ENCODE measurements at places on chromosomes 6 and 20. TPM values are rescaled to one million over a fixed set of nuclear protein-coding genes. Genes with fewer than 3 reads are reported as not detected.

- H3K4me3 ChIP-seq = no peak overlapping the region
- no peaks in the 10 kb centered on the region for H3K36me3 ChIP-seq
- H3K4me1 ChIP-seq = no peaks in the 10 kb centered on the region
- DNase-seq = no peak
These were observed 60.5 kb upstream of the MLIP start for GRCh38 chr6:54050750-54051149.

GRCh38 chr6:150276937-150277742 lies 91.7 kb upstream of the IYD start:
- H3K4me3 ChIP-seq = no peak overlapping the region
- no peak for DNase-seq
- no peaks in the 10 kb centered on the region for H3K36me3 ChIP-seq
- peaks cover 13% of the 10 kb centered on the region for H3K27me3 ChIP-seq
- no peaks in the 10 kb centered on the region for H3K4me1 ChIP-seq
- H3K27ac ChIP-seq = no peak overlapping the region

DNA sequence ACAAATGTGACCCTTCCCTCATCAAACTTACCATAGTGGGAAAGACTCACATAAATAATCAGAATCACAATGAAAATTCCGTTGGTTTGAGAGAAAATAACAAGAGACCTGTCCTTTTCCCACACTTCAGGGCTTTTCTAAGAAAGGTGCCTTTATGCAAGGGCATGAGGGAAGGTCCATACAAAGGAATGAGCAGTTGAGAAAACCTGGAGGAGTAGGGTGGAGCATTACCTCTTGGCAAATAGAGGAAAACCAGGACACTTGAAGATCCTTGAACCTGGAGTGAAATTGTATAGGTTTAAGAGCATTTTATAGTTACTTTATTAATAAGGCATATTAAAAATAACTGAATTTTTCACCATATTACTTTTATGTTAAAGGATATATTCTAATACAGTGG lies 54.3 kb downstream of the UBR2 start:
- DNase-seq = no peak
- peaks cover 32% of the 10 kb centered on the region for H3K36me3 ChIP-seq
- no peak overlapping the region for H3K4me3 ChIP-seq
- peaks cover 12% of the 10 kb centered on the region for H3K4me1 ChIP-seq
- H3K27ac ChIP-seq = no peak overlapping the region
- no peaks in the 10 kb centered on the region for H3K27me3 ChIP-seq

GRCh38 chr20:19502169-19502568 lies 255.9 kb upstream of the RIN2 start:
- DNase-seq = no peak
- peaks cover 2% of the 10 kb centered on the region for H3K4me1 ChIP-seq
- peaks cover 2% of the 10 kb centered on the region for H3K27me3 ChIP-seq
- H3K27ac ChIP-seq = no peak overlapping the region
- no peak overlapping the region for H3K4me3 ChIP-seq

PTCRA gene
- not detected for total RNA-seq

DNA sequence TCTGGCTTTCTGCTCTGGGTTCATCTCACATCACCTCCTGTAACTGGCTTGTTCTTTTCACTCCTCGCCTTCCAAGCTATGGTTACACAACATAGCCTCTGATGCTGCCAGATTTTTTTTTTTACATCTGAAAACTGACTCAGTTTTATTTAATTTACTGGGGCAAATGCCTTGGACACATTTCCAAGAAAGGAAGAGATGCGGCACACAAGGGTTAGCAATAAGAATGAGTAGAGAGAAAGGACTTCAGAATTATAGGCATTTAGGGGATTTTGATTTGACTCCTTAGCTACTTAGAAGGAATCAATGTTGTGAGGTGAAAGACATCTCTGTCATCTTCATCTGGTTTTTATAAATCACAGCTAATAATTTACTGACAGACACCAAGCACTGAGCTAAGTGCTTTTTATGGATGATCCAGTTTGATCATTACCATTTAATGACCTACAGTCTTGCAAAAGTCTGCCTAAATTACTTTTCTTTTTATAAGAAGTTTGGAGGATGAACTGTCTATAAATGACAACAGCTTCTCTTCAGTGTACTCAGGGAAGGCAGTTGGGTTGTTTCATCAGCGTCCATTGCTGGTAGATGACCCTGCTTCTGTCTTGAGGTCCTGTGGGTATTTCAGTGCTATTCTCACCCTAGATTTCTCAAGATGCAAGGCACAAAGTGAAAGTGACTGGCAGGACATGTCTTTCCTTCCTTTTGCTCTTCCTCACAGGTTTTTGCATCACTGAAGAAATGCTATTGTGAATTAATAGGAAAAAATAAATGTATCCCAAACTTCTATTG lies 31.1 kb downstream of the LAMA4 start:
- no peak overlapping the region for H3K4me3 ChIP-seq
- no peaks in the 10 kb centered on the region for H3K36me3 ChIP-seq
- no peak for DNase-seq
- peaks cover 16% of the 10 kb centered on the region for H3K27me3 ChIP-seq
- H3K4me1 ChIP-seq = no peaks in the 10 kb centered on the region

SLC22A16 gene
- total RNA-seq = not detected

DNA sequence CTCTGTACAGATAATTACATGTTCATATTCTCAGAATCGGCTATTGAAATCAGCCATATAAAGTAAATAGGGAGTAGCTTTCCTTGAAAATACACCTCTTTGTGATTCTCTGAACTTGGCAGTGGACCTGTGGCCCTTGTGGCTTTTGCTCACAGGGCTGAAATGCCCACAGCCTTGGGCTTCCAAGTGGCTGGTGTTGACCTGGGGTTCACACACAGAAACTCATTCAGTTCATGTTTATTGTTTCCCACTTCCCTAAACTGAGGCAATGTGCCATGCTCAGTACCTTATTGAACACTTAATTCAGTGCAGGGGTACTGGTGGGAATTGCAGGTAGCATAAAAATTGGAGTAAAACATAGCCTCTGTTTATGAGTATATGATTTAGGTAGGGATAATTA lies 19.1 kb upstream of the TULP4 start:
- DNase-seq = no peak
- no peak overlapping the region for H3K4me3 ChIP-seq
- H3K4me1 ChIP-seq = peaks cover 28% of the 10 kb centered on the region
- H3K27ac ChIP-seq = no peak overlapping the region

- H3K4me3 ChIP-seq = no peak overlapping the region
- peaks cover 23% of the 10 kb centered on the region for H3K27me3 ChIP-seq
- DNase-seq = no peak
- peaks cover 25% of the 10 kb centered on the region for H3K4me1 ChIP-seq
- H3K27ac ChIP-seq = no peak overlapping the region
These were observed 210.0 kb upstream of the PRDM1 start for GRCh38 chr6:105875974-105876640.

- H3K4me1 ChIP-seq = peaks cover 40% of the 10 kb centered on the region
- H3K4me3 ChIP-seq = peak overlapping the region; percentile 21
- H3K27ac ChIP-seq = peak overlapping the region; percentile 52
- H3K27me3 ChIP-seq = no peaks in the 10 kb centered on the region
- DNase-seq = no peak
These were observed 241.2 kb upstream of the TAB2 start for GRCh38 chr6:149076355-149076734.

DNA sequence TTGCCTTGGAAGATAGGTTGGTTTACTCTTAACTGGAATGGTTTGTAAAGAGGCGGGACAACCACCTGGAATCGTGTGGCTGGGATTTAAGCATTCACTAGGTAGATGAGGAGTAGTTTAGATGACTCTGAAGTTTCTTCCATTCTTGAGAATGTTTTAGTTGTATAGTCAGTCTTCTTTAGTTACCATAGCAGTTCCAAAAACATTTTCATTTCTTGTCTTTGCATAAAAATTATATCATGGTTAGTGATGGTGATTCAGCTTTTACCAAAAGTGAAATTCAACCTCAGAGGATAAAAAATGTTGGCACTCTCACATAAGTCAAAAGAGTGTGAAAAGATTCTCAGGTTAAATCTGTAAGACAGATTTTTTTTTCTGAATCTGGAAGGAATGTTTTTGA lies 70.3 kb downstream of the SMAP1 start:
- H3K27ac ChIP-seq = no peak overlapping the region
- H3K27me3 ChIP-seq = no peaks in the 10 kb centered on the region
- H3K36me3 ChIP-seq = peaks cover 62% of the 10 kb centered on the region
- peaks cover 35% of the 10 kb centered on the region for H3K4me1 ChIP-seq

- no peak overlapping the region for H3K4me3 ChIP-seq
- DNase-seq = no peak
- H3K36me3 ChIP-seq = no peaks in the 10 kb centered on the region
- peaks cover 2% of the 10 kb centered on the region for H3K27me3 ChIP-seq
These were observed 551.7 kb upstream of the GJE1 start for GRCh38 chr6:141580988-141581552.

Measured in activated CD4-positive, alpha-beta T cell treated with anti-CD3 and anti-CD28 coated beads for 36 hours (primary cell).